ENCODE measurements at places on chromosomes 1 and 21.

GRCh38 chr1:26459573-26460031, 12.6 kb upstream of the HMGN2 start:
- no peak for DNase-seq

DNA sequence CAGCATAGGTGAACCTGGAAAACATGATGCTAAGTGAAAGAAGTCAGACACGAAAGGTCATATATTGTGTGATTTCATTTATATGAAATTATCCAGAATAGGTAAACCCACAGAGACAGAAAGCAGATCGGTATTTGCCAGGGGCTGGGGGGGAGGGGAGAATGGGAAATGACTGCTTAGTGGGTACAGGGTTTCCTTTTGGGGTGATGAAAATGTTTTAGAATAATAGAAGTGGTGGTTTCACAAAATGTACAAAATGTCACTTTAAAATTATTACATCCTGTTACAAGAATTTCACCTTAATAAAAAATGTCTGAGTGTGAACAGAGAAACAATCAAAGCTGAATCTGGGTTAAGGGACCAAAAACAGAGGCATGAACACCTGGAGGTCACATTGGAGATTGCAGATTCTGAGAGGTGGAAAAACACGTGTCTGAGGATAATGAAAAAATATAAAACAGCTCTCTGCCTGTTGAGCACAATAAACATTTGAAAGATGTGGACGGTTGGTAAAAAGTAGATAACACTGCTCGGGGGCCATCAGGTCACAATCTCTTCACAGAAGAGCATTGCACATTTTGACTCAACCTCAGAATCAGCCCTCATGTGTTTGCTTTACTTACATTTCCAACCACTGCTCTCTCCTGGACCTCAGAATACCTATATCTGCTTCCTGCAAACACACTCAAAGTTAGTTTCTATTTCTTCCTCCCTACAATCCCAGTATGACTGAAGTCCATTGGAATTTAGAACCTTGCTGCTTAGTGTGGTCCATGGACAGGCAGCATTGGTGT, 3.2 kb downstream of the SLAMF6 start:
- no peak for DNase-seq

GRCh38 chr1:231240883-231241735, at the start of gene GNPAT:
GNPAT (plus strand) TSS chr1:231241212; CDS start chr1:231241379, 167 bp downstream.
- DNase-seq: peak; percentile 84

GRCh38 chr1:219862366-219862765, 66.0 kb downstream of the SLC30A10 start:
- DNase-seq: no peak

GRCh38 chr1:201283836-201284553, 689 bp downstream of the PKP1 start:
- DNase-seq: no peak

All from mesothelial cell of epicardium (in vitro differentiated cells).